Posterior vena cava (tissue), 2 donors: ENCODE measurements at places on chromosomes 12 and 14. TPM values are rescaled to one million over a fixed set of nuclear protein-coding genes. Genes with fewer than 3 reads are reported as not detected.

The KRT5 gene
- not detected for total RNA-seq

The EAPP gene
- total RNA-seq: 22.4 TPM

The LALBA gene
- total RNA-seq: not detected

The CLEC2A gene
- not detected for total RNA-seq

The KRT81 gene
- not detected for total RNA-seq

The CD27 gene
- 0.43 TPM for total RNA-seq

The TAS2R13 gene
- total RNA-seq: 2.5 TPM

The CLEC4D gene
- 0.71 TPM for total RNA-seq

The ZFHX2 gene
- 2.3 TPM for total RNA-seq

The KLRK1 gene
- total RNA-seq: 1.9 TPM

The SNRNP35 gene
- total RNA-seq: 11.9 TPM

The RPS26 gene
- total RNA-seq: 45.2 TPM

The RIPK3 gene
- total RNA-seq: 8.5 TPM

The NELL2 gene
- 0.52 TPM for total RNA-seq

The KLHL33 gene
- total RNA-seq: 0.52 TPM

The FAM90A1 gene
- 0.19 TPM for total RNA-seq

The BIN2 gene
- total RNA-seq: 5.6 TPM

The GLTP gene
- 34.9 TPM for total RNA-seq

The UNC119B gene
- total RNA-seq: 21.3 TPM

The IL23A gene
- total RNA-seq: not detected

The RTL1 gene
- total RNA-seq: not detected

The KRT73 gene
- total RNA-seq: not detected

The TMTC1 gene
- 63.8 TPM for total RNA-seq

The AMHR2 gene
- total RNA-seq: not detected

The GARIN6 gene
- total RNA-seq: not detected

The SYCP3 gene
- 0.24 TPM for total RNA-seq

The PSME1 gene
- 119 TPM for total RNA-seq

The GPRC5A gene
- total RNA-seq: 16.2 TPM

The UNC79 gene
- 0.05 TPM for total RNA-seq

The FGF23 gene
- not detected for total RNA-seq

The GON7 gene
- total RNA-seq: 9.1 TPM

The ANP32D gene
- not detected for total RNA-seq

The IQSEC3 gene
- total RNA-seq: 3.6 TPM

The SLC25A21 gene
- 1.00 TPM for total RNA-seq

The FOXG1 gene
- total RNA-seq: not detected

The LRRC9 gene
- not detected for total RNA-seq

The PLEKHD1 gene
- total RNA-seq: 0.10 TPM

The FSCB gene
- not detected for total RNA-seq

The PTPN6 gene
- total RNA-seq: 31.4 TPM

The DEPDC4 gene
- 0.48 TPM for total RNA-seq

The TBX3 gene
- 3.5 TPM for total RNA-seq

The TRHDE gene
- 3.1 TPM for total RNA-seq

The ADAM21 gene
- not detected for total RNA-seq

The ASCL1 gene
- not detected for total RNA-seq

The HOXC11 gene
- 1.3 TPM for total RNA-seq

The LAG3 gene
- total RNA-seq: 0.57 TPM

The ST8SIA1 gene
- 4.0 TPM for total RNA-seq

The ACRBP gene
- total RNA-seq: 1.3 TPM
